ENCODE measurements at places on chromosomes 2 and 18.

DNA sequence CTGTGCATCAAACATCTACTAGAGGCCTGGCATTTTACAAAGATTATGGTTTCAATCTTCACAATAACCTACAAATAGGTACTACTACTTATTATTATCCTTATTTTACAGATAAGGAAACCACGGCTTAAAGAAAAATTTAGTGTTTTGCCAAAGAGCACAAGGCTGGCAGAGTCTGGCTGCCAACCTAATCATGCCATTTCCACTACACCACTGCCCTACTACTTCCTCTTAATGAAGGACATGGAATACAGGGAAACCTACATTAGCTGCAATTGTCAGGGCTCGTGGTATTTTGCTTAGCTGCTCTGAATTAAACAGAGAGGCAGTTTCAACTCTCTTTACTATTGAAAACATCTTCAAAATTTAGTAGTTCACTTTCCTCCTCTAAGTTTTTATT, 5.9 kb downstream of the MBOAT2 start:
- DNase-seq, result no peak

- no peak for DNase-seq
Measured at GRCh38 chr18:3605954-3606443, 156.0 kb downstream of the TGIF1 start.

DNA sequence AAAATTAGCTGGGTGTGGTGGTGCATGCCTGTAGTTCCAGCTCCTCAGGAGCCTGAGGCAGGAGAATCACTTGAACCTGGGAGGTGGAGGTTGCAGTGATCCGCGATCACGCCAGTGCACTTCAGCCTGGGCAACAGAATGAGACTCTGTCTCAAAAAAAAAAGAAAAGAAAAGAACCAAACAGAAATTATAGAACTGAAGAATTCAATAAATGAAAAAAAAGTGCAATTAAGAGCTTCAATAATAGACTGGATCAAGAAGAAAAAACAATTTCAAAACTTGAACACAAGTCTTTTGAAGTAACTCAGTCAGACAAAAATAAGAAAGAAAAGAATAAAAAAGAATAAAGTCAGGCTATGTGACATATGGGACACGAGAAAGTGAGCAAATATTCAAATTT, 175.8 kb upstream of the ZSWIM2 start:
- DNase-seq, result no peak

DNA sequence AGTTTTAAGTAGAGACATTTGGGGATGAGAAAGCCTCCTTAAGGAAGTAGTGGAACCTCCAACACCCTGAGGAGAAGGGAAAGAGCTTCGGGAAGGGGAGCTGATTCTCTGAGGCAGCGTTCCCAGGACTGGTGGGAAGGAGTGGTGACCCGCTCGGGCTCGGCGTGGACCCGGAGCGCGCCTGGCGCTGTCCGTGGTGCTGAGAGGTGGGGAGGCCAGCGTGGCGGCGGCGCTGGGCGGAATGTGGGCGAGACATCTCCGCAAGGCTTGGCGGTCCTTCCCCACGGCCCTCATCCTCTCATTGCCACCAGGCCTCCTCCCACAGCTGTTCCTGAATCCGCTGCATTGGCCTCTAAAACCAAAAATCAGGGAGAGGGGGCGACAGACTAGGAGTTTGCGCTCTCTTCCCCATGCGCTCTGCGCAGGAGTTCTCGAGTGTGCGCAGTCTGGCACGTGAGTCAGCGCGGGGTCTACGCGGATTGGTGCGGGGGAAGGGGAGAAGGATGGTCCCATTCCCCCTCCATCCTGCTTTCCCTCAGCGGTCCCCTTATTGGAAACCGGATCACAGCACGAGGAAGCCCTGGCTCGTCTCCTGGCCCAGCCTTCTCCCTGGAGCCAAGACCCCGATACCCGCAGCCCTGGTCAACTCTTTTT, 857 bp downstream of the RESP18 start:
- DNase-seq, result peak; percentile 26

DNA sequence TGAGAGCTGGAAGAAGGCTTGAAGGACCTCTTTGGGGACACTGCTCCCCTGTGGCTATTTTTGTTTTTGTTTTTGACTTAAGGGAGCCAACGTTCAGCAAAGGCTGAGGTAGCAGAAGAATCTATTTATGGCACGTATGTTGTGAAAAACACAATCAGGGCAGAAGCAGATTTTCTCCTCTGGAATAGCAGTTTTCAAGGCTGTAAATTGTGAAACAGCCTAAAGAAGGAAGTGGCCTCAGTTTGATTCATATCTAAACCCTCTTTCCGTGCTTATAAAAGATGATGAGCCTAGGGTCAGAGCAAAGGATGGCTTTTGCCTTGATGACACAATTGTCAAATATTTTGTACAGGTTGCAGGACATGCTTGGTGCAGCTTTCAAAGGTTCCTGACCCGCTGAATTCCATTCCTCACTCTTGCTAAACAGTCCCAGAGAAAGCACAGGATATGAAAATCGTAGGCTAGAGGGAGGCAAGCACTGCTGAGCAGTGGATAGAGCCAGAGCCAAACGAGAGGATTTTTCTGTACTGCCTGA, 106.2 kb upstream of the DLX2 start:
- no peak for DNase-seq

DNA sequence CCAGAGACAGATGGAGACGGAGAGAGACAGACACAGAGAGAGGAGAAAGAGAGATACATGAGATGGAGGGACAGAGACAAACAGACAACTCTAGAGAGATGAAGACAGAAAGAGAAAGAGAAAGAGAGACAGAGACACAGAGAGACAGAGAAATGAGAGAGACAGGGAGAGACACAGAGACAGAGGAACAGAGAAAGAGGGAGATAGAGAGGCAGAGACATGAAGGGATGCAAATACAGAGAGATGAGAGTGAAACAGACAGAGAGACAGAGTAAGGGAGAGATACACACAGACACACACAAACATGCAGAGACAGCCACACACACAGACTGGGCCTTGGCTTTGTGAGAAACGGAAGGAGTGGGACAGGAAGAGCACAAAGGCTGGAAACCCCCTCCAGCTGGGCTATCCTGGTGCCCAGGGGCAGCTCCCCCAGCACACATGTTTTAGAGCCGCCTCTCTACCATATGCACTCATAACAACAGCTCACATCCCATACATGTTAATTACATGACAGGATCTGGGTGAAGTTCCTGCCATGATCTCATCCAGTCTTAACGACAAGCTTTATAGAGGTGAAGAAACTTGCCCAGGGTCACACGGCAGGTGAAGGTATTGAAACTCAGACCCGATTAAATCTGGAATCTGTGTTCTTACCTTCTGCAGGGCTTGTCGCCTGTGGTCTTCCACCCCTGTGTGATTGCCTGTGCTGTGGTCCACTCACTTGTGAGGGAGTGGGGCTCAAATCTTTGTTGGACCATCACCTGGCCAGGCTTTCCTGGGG, 32.4 kb downstream of the IL18R1 start:
- no peak for DNase-seq

DNA sequence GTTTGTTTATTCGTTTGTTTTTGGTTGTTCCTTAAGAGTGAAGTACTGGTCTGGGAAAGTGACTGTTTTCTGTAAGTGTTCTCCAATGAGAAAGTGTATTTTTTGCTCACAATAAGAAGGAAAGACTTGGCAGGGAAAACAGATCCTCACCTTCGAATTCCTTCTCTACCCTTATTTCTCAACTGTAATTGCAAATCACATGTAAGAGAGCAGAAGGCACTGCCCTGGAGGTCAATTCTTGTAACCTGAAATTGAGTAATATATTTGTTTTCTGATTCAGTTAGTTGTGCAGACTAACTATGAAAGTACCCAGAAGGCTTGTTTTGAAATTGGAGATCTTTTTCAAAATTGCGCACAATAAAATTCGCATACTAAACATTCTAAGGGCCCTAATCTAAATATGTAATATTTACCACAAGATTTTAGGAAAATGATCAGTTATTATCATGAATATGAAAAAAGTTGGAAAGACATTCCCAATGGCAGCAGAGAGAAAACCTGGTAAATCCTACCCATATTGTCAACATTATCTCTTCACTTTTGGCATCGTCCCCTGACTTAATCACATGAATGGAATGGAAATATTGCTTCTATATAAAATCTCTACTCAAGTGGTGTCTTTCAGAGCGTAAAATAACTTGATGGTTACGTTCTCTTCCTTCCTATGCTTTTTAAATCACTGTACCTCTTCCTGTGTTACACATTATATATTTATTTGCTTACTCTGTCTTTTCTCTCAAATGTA, 24.1 kb downstream of the TFPI start:
- no peak for DNase-seq
